ENCODE measurements at places on chromosomes 3 and 15.
A peak's percentile ranks its signal among the peaks of the same experiment; 100 is the strongest.

GRCh38 chr3:168952551-168952950 lies 711.0 kb downstream of the MECOM start:
- H3K27me3 ChIP-seq: no peaks in the 10 kb centered on the region
- H3K4me1 ChIP-seq: no peaks in the 10 kb centered on the region
- no peaks in the 10 kb centered on the region for H3K36me3 ChIP-seq
- DNase-seq: no peak
- H3K4me3 ChIP-seq: no peak overlapping the region

DNA sequence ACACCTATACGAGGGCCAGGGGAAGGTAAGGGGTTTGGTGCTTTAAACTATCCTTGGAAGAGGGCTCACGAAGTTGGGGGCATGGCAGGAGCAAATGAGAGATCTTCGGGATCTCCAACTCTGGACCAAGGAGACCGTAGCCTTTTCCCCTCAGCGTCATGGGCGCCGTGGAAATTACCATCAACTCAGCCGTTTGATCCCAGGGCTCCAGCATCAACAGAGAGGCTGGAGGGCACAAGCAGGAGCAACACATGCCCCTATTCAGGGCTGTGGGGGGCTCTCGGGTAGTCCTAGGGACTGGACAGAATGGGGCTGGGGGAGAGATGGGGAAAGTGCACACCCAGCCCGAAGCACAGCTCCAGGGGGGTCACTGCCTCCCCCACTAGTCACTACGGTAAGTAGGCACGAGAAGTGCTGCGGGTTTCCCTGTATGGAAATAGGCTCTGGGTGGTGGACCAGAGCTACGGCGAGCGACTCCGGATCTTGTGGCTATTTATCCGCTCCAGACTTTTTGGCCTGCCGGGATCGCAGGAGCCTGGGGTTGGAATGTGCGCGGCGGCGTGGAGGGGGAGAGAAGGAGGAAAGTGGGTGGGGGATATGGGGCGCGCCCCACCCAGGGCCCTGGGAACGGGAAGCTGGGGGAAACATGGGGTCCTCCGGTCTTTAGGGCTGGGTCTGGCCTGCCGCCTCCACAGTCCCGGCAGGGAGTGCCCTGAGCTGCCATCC lies 539 bp upstream of the LAMB2 start:
- no peak overlapping the region for H3K27ac ChIP-seq
- DNase-seq: no peak
- no peaks in the 10 kb centered on the region for H3K36me3 ChIP-seq
- H3K4me1 ChIP-seq: peaks cover 7% of the 10 kb centered on the region
- H3K27me3 ChIP-seq: peaks cover 12% of the 10 kb centered on the region

GRCh38 chr3:127196002-127196401 lies 3.1 kb downstream of the PRR23E start:
- H3K27me3 ChIP-seq: peaks cover 11% of the 10 kb centered on the region
- no peak overlapping the region for H3K4me3 ChIP-seq
- no peaks in the 10 kb centered on the region for H3K4me1 ChIP-seq
- no peaks in the 10 kb centered on the region for H3K36me3 ChIP-seq
- no peak for DNase-seq

DNA sequence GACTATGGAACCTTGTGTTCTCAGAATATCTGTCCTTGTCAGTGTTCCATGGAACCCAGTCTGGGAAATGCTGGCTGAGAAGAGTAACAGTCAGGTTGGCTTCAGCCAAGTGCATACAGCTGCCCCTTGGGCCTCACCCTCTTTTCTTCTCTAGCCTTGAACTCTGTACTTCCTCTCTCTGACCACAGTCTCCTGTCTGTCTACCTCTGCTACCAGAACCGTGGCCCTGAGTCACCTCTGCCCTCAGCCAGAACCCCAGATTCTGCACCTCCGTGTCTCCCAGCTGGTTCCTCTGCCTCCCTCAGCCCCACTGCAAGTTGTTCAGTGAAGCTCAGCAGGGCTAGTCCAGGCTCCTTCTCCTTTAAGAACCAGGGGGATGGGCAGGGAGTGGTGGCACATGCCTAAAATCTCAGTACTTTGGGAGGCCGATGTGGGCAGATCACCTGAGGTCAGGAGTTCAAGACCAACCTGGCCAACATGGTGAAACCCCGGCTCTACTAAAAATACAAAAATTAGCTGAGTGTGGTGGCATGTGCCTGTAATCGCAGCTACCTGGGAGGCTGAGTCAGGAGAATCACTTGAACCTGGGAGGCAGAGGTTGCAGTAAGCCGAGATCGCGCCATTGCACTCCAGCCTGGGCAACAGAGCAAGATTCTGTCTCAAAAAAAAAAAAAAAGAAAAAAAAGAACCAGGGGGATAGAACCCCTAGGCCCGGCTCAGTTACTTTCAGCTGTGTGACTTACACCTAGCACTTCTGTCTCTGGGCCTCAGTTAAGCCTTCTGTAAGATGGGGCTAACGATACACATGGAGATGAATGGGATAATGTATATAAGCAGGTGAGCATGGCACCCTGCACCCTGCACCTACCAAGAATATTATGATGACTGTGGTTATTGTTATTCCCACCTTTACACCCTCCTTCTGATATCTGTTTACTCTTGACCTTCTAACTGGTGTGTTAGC lies 24.3 kb upstream of the TATDN2 start:
- H3K4me1 ChIP-seq: peaks cover 75% of the 10 kb centered on the region
- H3K36me3 ChIP-seq: peaks cover 7% of the 10 kb centered on the region
- H3K4me3 ChIP-seq: peak overlapping the region; percentile 12
- peak; percentile 64 for DNase-seq
- peak overlapping the region; percentile 6 for H3K27ac ChIP-seq

DNA sequence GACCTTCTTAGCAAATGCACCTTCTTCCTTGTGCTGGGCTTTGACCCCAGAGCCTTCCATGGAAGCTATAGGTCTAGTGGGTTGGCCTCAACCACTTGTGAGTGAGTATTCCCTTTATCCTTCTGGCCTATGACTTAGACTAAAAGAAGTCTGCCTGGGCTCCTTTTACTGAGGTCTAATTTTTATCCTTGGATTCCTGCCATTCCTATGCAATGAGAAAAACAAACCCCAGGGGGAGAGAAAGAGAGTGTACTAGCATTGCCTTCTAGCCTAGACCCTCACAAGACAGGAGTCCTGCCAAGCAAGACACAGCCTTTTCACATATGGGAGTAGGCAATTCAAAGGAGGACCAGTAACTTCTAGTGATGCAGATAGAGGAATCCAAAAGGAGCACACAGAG lies 155.4 kb downstream of the PPM1L start:
- no peak for DNase-seq
- H3K27ac ChIP-seq: no peak overlapping the region
- no peak overlapping the region for H3K4me3 ChIP-seq
- no peaks in the 10 kb centered on the region for H3K4me1 ChIP-seq
- H3K27me3 ChIP-seq: no peaks in the 10 kb centered on the region
- H3K36me3 ChIP-seq: peaks cover under 1% of the 10 kb centered on the region

GRCh38 chr3:32860499-32860898 lies 42.7 kb downstream of the TRIM71 start:
- H3K27ac ChIP-seq: no peak overlapping the region
- peaks cover 14% of the 10 kb centered on the region for H3K27me3 ChIP-seq
- no peaks in the 10 kb centered on the region for H3K36me3 ChIP-seq
- no peak for DNase-seq

DNA sequence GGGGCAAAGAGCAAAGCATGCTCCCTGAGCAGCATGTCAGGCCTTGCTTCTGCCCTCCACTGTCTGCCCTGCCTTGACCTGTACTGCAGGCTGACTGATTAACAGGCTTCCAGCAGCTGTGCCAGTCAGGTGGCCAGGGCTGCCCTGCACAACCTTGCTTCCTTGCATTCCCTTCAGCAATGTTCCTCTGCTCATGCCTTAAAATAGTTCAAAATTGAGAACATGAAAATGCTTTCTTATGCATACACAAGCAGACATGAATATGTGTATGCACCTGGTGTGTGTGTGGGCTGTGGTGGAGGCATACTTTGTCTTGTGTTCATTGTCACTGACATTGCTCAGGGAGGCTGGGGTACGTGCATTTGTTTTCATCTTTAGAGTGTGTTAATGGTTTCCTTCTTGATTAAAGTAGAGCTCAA lies 1.2 kb upstream of the SLC22A13 start:
- no peaks in the 10 kb centered on the region for H3K27me3 ChIP-seq
- H3K4me1 ChIP-seq: peaks cover 26% of the 10 kb centered on the region
- no peaks in the 10 kb centered on the region for H3K36me3 ChIP-seq
- no peak overlapping the region for H3K4me3 ChIP-seq
- no peak for DNase-seq
- no peak overlapping the region for H3K27ac ChIP-seq

DNA sequence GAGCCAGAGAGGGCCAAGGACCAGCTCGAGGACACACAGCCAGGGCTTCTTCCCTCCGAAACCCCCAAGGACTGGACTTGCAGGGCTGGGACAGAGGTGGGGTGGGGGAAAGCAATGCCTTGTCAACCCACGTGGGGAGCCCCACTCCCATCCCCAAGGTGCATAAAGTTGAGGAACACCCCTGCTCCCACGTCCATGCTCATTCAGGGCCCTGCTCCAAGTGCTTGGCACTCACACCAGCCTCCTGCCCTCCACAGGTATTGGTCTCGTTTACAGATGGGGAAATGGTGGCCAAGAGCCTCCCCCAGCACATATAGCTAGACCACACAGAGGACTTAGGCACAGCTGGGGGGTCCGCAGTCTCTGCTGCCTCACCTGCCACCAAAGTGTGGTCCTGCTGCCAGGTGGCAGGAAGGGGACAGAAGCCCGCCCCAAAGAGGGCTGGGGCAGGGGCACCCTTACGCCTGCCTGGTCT lies 50.5 kb upstream of the CSPG4 start:
- H3K36me3 ChIP-seq: no peaks in the 10 kb centered on the region
- no peak overlapping the region for H3K27ac ChIP-seq
- H3K27me3 ChIP-seq: no peaks in the 10 kb centered on the region
- H3K4me3 ChIP-seq: no peak overlapping the region
- H3K4me1 ChIP-seq: peaks cover 13% of the 10 kb centered on the region
- DNase-seq: no peak

All from activated T-cell treated with anti-CD3 and anti-CD28 coated beads, Interleukin-2, amount 50 U/mL, for 72 hours (primary cell).